ENCODE measurements at places on chromosomes 4 and X.
A peak's percentile ranks its signal among the peaks of the same experiment; 100 is the strongest.

GRCh38 chrX:153477901-153478300, 7.5 kb upstream of the HAUS7 start:
- no peak for DNase-seq

DNA sequence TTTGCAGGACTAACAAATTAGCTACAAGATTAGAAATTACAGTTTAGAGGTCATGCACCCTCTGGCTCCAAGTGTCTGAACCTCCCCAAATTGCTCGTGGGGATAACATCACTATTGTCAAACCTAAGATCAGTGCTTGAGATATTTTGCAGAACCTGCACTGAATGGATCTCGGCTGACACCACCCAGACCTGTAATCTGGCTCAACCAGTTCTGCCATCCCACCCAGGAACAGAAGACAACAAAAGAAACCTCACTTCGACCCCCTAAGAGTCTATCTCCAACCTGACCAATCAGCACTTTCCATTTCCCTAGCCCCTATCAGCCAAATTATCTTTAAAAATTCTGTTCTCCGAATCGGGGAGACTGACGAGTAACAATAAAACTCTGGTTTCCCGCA, 318.7 kb downstream of the NAP1L3 start:
- no peak for DNase-seq

GRCh38 chr4:177483271-177483670, 41.0 kb upstream of the AGA start:
- DNase-seq: no peak

DNA sequence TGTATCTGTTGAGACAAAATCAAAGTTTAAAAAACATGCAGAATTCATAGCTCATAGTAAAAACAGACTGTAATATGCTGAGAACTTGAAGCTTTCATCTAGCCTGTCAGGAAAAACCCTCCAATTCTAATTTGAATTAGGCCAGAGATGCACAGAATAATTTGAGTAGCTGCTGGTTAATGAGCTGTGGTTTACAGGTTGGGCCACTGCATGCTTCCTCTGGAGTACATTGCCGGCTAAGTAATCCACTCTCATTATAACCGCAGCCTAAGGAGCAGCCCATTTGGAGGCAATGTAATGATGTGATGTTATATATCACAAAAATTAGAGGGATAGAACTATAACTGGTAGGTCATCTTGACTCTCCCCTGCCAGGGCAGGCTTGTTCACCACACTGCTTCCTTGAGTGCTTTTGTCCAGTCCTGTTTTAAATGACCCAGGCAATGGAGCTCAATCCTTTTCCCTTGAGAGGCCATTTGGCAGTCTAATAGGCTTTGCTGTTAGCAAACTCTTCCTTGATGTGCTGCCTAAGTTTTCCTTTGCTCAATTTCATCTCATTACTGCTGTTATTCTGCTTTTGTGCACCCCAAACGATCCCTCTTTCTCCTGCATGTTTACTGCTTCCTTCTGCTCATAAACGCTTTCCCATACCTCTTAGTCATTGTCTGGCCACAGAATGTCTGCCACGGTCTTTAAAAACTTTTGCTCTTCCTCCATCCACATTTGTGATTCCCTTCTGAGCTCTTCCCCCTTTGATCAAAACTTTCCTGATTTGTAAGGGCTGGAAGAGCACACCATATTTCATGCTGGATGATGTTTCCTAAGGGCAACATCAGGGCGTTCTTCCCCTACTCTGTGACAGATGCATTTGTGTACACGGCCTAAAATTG, 230.9 kb downstream of the C4orf33 start:
- no peak for DNase-seq

DNA sequence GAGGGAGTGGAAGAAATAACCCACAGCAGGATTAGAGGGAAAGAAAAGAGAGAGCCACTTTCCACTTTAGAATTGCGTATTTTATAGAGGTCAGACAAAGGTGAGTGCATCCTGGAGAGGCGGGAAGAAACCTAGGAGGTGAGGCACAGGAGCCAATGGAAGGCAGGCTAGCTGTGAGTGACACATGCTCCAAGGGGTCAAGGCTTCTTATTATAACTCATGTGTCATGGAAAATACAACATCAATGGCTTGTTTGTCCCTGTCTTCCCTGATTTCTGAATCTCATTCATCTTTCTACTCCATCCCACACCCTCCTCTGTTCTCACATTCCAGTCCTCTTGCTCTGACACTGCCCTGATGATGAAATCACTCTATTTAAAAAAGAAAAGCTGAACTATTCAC, 14.4 kb downstream of the ANXA3 start:
- peak; percentile 64 for DNase-seq

DNA sequence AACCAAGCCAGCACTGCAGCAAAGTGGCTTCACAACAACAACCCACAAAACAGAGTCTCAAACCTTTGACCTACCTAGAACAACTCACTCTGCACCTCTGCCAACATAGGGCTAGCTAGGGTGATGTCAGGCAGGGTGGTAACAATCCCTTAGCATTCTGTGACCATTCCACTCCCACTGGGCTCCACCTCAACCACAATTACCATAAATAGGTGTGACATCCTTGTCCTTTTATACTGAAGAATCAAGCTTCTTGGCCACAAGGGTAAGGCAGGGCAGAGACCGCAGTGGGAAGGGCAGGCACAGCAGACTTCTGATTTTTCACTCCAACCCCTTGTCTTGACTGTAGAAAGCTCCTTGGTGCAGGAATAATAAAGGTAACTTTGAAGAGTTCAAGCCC, 795.4 kb upstream of the DIAPH2 start:
- DNase-seq: no peak

GRCh38 chrX:129798888-129799287, 19.1 kb downstream of the SASH3 start:
- no peak for DNase-seq

- no peak for DNase-seq
These were observed 200.5 kb downstream of the INPP4B start for GRCh38 chr4:142645475-142646108.

DNA sequence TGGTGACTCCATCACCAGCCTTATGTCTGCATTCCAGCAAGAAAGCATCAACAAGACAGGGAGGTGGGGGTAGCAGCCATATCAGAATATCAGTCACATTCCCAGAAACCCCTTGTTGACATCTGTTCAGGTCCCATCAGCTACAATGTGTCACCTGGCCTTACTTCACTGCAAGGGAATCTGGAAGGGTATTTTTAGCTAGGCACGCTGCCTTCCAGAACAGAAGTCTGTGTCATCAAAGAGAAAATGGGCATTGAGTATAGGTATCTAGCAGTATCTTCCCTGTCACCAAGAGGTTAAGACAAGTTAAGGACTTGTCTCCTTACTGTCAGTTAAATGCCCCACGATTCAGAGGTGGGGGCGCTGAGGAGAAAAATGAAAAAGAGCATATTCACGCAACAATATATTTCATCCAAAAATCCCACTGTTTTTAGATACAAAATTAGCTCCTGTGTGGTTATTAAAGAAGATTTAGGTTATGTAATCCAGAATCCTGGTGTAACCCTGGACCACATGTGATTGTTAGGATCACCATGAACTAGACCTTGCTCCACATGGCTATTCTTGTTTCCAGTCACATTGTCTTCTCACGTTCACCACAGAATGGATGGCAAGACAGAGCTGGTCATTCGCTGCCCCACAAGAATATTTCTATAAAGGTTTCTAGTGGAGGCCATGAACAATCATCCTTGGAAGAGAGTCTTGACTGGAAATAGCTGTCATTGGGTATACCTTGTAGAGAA, 60.0 kb upstream of the PDHA1 start:
- DNase-seq: no peak

DNA sequence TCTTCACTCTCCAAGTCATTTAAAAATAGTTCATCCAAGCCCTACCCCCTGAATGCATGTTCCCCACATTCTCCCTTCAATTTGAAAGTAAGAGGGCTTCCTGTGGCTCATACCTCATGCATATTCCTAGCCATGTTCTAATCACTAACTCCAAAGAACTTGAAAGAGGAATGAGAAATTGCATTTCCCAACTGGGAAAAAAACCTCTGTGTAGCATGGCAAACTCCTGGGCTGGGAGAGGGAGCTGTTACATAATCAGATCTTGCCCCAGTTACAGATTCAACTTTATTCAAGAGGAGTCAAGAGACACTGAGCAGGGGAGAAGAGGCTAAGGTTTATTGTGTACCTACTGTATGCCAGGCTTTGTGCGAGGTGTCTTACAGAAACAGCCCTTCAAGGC, 90.2 kb downstream of the SLC2A9 start:
- no peak for DNase-seq

- DNase-seq: no peak
These were observed 893 bp upstream of the GAB3 start for GRCh38 chrX:154751669-154752271.

GRCh38 chr4:37981844-37982720, 21.9 kb downstream of the PTTG2 start:
- peak; percentile 67 for DNase-seq

DNA sequence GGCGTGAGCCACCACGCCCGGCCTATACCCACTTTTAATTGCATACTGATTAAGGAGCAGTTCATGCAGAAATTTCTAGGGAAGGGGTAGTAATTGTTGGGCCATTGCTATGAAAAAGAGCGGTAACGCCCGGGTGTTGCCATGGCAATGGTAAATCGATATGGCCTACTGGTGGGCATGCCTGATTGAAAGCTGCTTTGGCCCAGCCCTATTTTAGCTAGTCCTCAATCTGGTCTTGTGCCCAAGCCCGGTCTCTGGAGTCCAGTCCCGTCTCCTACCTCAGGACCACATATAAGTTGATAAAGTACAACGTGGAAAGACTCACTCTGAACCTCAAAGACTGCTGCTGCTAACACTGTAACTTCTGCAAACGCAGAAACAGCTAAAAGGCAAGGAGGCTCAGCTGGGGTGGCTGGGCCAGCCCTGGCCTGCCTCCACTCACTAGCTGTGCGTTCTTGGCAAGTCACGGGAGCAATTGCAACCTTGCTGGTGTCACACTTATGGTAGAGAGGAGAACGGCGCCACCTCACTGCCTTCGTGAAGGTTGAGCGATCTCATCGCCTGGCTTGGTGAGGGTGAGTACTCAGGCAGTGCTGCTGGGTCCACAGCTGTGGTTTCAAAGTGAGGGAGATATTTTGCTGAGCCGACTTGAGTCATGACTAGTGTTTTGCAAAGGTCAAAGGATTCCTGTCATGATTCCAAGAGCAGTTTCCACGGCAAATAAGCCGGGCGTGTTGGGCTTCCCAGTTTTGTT, 57.0 kb upstream of the GRPEL1 start:
- DNase-seq: peak; percentile 89

DNA sequence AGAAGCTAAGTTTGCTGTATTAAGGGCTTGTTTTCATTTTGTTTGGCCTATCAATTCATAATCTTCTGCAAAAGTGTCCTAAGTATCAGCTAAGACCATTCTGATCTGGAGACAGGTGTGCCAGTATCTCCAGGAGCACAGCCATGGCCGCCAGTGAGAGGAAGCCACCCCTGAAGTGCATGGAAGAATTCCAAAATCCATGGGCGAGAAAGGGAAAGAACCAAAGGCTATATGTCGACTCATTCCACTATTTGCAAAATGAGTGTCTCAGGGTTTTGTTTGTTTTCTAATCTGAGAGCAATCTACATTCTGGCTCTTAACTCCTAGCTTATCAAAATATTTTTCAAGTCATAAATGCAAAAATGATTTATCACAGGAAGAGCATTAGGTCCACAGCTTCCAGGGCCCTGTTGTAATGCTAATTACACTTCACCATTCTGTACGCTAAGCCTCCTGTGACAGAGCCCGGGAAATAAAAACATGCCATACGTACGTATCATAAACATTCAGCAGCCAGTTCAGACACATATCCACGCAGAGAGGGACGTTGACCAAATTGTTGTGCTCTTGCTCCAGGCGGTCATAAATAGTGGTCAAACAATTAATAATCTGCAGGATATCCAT, 137.3 kb upstream of the FTHL17 start:
- DNase-seq: peak; percentile 83

DNA sequence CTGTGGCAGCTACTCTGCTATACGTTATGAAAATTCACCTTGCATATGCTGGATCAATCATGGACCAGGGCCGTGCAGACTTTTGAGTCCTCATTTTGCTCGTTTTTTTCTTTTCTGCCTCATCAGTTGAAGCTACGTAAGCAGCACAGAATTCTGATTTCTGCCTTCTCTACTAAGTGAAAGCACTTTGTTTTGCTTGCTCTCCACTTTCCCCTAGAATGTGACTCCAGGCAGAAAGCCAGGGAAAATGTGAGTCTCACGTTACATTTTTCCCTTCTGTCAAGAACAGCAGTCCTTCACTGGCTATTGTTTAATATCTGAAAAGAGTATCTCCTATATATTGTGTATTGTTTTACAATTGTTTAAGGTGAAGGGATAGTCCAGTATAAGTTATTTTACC, 1840.1 kb downstream of the PCDH7 start:
- DNase-seq: no peak

DNA sequence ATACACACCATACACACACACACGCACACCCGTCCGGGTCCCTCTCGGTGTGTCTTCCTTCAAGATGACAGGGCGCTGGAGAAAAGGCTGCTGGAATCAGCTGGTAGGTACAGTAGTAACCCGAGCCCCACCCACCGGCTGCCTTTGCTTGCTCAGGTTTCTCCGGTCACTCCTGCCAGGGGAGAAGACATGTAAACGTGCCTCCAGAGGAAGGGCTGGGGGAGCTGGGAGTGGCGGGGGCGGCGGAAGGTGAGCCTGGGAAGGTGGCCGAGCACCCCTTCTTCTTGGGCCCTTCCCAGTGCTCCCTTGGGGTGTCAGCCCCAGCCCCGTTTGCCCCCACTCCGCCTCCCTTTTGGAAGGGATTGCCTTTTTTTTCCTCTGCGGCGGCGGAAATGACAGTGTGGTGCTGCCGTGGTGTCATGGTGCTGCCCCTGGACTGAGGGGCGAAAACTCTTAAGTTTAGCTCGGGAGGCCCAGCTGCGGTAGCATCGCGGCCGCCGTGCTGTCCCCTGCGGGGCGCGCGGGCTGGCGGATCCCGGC, at the start of gene MID2:
Gene MID2, plus strand, starts transcription at position 169 of the 540 bp plus-strand sequence. CDS start 561 bp downstream, outside the sequence.
- DNase-seq: peak; percentile 33

DNA sequence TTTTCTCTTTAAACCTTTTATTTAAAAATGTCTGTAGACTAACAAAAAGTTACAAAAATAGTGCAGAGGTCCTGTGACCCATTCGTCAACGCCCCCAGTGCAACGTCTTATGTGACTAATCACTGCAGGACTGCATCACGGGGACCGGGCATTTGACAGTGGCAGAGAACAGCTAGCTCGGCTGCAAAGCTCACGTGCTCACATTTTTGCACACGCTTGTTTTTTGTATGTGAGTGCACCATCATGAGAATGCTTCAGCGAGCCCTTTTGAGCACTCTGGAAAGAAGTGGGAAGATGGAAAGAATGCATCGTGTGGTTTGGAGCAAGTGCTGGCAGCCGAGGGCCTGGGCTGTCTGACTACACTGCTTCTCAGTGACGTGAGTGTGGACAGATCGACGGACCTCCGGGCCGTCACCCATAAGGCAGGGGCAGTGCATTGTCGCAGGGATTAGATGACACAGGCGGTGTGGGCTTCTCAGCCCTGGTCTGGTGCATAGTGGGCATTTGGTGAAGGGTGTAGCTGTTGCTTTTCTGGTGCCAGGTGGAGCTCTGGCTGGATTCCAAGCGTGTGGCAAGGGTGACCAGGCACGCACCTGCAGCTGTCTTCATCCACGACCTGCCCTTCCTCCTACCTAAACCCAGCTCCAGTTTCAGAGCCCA, 17.7 kb downstream of the SPON2 start:
- peak; percentile 10 for DNase-seq

Measured in HFFc6 (cell line).